ENCODE measurements at places on chromosomes 6 and 20. TPM values are rescaled to one million over a fixed set of nuclear protein-coding genes. Genes with fewer than 3 reads are reported as not detected.

GRCh38 chr20:16563066-16563806 is 10.0 kb downstream of the KIF16B start:
- no peaks in the 10 kb centered on the region for H3K4me1 ChIP-seq
- no peak overlapping the region for H3K4me3 ChIP-seq
- H3K36me3 ChIP-seq = no peaks in the 10 kb centered on the region
- DNase-seq = no peak
- H3K27ac ChIP-seq = no peak overlapping the region

DNA sequence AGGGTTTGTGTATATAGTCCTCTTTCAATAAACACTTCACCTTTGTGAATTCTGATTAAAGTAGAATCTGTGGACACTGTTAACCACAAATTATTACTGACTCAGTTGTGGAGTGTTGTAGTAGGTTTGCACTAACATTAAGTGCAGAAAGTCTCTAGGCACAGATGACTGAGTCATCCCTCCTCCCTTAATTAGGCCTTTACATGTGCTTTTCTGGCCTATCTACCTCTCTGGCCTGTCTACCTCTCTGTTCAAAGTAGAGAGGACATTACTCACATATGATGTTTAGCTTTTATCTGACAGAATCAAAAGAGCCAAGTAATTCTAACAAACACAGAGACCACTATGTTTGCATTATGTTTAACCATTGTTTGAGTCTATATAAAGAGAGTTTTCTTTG is 783.0 kb downstream of the TENT5A start:
- H3K4me1 ChIP-seq = no peaks in the 10 kb centered on the region
- no peak overlapping the region for H3K27ac ChIP-seq
- H3K27me3 ChIP-seq = no peaks in the 10 kb centered on the region
- no peaks in the 10 kb centered on the region for H3K36me3 ChIP-seq

DNA sequence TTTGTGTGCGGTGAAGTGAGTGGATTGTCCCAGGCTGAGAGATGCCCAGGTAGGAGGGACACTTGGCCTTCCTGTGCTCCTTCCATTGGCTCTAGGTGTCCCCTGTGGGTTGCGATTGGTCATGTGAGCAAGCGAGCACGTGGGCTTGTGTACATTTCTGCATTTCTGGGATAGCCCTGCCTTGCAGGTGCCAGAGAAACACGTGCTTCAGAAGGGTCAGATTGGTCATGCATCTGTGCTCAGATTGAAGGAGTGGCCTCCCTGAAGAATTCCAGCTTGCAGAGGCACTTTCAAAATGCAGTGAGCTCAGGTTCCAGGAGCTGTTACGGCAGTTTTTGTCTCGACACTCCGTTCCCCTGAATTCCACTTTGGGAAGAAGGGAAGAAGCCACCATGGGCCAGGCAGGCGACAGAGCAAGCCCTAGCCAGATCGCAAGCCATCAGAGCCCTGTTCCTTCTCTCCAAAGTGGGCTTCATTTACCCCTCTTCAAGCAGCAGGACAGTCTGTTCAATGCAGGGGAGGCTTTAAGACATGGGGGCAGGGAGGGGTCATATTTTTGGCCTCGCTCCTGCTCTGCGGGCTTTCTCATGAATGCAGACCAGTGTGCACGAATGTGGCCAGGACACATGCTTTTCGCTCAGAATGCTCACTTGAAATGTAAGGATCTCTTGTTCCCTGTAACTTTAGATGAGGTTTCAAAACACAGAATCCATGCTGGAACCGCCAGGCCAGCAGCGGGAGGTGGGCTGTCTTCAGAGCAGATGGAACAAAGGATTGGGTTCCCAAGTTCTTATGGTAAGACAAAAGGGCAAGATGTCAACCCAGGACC is 78.6 kb upstream of the AKAP12 start:
- H3K4me3 ChIP-seq = no peak overlapping the region
- no peak overlapping the region for H3K27ac ChIP-seq
- no peaks in the 10 kb centered on the region for H3K27me3 ChIP-seq
- no peaks in the 10 kb centered on the region for H3K4me1 ChIP-seq

DNA sequence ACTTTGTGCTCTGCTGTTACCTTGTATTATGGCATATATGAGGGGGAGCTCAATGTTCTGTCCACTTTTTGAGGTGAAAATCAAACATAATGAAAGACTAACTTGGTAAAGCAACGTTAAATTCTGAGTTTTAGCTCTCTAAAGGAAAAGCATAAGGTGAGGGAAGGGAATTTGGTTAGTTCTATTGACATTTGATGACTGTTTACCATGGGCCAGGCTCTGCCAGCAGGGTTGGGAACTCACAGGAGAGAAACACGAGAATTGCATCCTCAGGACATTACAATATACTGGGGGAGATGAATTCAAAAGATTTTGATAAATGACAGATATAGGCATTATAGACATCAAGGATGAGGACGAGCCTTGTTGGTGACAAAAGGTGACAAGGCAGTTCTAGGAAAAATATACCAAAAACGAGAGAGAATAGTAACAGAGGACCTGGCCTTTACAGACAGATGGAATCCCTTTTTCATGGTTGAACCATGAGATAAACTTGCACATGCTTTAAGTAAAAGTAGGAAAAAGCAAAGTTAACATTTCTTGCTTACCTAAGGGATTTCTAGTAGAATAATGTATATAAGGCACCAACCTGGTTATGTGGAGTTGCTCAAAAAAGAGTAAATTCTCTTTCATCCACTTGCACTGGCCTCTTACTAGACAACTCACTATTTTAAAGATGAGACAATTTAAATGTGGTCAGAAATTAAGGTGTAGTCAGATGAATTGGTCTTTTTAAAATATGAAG is 191.4 kb downstream of the NKAIN2 start:
- H3K27ac ChIP-seq = no peak overlapping the region
- no peak overlapping the region for H3K4me3 ChIP-seq
- no peak for DNase-seq
- H3K36me3 ChIP-seq = no peaks in the 10 kb centered on the region

- no peaks in the 10 kb centered on the region for H3K4me1 ChIP-seq
- H3K4me3 ChIP-seq = no peak overlapping the region
- no peak for DNase-seq
- H3K27me3 ChIP-seq = peaks cover 4% of the 10 kb centered on the region
- H3K36me3 ChIP-seq = no peaks in the 10 kb centered on the region
Observed at GRCh38 chr6:44739181-44739580, 351.7 kb downstream of the CDC5L start.

PHIP gene
- total RNA-seq = 22.6 TPM

DNA sequence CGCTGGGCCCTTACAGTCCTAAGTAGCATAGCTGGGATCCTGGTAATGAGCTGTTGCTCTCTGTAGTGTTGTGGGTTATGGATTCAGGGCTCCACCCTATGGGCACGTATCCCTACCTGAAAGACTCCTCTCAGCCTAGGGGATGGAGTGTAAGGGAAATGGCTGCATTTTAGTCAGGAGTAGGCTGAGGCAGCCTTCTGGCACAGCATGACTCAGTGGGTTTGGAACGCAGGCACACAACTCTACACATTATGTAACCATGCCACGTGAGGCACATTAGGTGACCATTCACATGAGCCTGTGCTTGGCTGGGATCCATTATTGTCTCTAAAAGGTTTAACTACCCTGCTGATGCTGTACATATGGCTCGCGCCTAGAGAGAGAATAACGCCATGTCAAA is 27.8 kb downstream of the HDDC2 start:
- H3K36me3 ChIP-seq = peaks cover 16% of the 10 kb centered on the region
- no peak overlapping the region for H3K27ac ChIP-seq
- H3K4me3 ChIP-seq = no peak overlapping the region
- H3K4me1 ChIP-seq = peaks cover 7% of the 10 kb centered on the region
- DNase-seq = peak; percentile 10
- no peaks in the 10 kb centered on the region for H3K27me3 ChIP-seq

DNA sequence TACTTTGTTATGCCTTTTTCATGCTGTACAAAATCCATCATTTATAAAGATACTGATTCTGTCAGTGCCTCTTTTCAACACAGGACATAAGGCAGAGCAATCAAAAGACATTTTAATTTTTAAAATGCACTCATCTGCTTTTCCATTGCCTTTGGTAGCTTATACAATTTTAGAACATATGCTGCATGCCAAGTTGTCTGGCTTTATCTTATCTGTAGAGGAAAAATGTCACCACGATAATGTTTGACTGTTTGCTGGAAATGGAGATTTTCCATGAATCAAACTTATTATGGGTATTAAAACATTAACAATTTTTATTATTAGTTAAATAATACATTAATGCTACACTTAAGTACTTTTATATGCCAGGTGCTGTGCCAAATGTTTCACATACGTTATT is 50.5 kb downstream of the NKAIN2 start:
- H3K36me3 ChIP-seq = no peaks in the 10 kb centered on the region
- no peak overlapping the region for H3K4me3 ChIP-seq
- no peak overlapping the region for H3K27ac ChIP-seq
- H3K27me3 ChIP-seq = peaks cover 3% of the 10 kb centered on the region

ZNF341 gene
- total RNA-seq = 4.9 TPM

ENPP5 gene
- total RNA-seq = 4.5 TPM

DNA sequence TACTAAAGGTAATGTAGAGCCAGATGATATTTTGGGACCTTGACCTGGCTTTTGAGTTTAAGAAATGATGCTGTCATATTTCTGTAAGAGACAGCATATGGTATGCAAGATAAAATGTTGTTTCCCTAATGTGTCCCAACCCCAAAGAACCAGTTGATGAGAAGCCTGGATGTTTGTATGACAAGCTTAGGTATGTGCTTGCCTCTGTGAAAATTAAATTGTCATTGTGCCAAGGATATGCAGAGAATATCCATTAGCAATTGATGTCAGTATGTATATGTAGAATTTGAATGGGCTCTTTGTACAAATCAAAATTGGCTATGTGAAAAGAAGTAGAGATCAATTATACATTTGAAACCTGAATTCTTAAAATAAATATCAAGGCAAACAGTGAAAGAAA is 650.8 kb upstream of the EYS start:
- no peak overlapping the region for H3K27ac ChIP-seq
- H3K4me1 ChIP-seq = no peaks in the 10 kb centered on the region
- no peak for DNase-seq
- H3K4me3 ChIP-seq = no peak overlapping the region
- H3K36me3 ChIP-seq = no peaks in the 10 kb centered on the region

DNA sequence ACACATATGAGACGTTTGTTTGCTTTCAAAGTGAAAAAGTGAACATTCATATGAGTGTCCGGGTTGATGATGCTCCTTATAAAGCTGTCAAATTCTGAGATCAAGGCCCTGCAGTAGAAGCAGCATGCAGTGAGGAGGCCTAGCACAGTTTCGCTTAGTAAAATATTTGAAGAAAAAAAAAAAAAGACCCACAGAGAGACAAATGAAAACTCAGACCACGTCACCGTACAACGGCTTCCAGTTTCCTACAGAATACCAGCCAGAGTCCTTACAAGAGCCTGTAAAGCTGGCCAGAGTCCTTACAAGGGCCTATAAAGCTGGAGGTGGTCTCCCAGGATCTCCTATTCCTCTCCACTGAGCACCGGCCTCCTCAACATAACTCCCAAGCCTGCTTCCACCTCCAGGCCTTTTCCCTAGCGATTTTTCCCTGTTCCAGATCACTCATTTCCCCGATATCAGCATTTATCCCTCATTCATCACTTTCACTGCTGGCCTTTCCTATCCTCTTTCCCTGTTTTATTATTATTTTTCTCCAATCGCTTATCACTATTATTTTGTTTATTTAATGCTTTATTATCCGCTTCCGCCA is 1.5 kb upstream of the HMGN4 start:
- H3K27me3 ChIP-seq = no peaks in the 10 kb centered on the region
- no peak for DNase-seq
- H3K27ac ChIP-seq = peak overlapping the region; percentile 72

FNDC11 gene
- total RNA-seq = 5.5 TPM

SAMD3 gene
- 7.5 TPM for total RNA-seq

GRCh38 chr6:158782432-158783166 is 36.6 kb downstream of the EZR start:
- H3K27me3 ChIP-seq = no peaks in the 10 kb centered on the region
- peak overlapping the region; percentile 34 for H3K27ac ChIP-seq
- H3K36me3 ChIP-seq = peaks cover 69% of the 10 kb centered on the region

DNA sequence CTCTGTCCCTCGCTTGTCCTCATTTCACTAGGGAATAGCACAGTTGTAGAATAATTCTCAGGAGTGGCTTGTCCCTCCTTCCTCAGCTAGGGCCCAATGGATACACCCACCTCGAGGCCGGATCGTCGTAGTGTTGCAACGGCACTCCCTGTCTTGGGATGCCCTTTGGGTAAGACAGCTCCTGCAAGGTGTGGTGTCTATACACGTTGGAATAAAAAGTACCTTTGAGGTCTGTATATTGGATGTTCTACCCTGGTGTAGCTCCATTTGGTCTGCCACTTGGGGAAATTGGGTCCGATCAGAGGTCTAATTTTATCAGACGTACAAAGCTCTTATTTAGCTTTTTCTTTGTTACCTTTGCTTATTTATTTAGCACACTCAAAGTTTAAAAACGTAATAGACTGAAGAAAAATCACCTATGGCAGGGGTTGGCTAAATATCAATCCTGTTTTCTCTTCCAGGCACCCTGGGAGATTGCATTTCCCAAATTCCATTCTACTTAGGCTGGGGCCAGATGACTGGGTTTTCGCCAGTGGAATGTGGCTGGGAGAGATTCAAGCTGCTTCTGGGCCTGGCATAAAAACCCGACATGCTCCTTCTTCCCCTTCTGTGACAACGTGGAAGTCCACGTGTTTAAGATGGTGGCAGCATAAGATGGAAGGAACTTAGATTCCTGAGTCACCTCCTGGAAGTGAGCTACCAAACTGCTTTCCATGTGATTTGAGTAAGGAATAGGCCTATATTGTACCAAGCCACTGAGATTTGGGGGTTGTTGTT is 82.3 kb upstream of the CD83 start:
- H3K27me3 ChIP-seq = no peaks in the 10 kb centered on the region
- no peak overlapping the region for H3K4me3 ChIP-seq
- no peak overlapping the region for H3K27ac ChIP-seq
- H3K4me1 ChIP-seq = no peaks in the 10 kb centered on the region

PARD6B gene
- 41.3 TPM for total RNA-seq

DNA sequence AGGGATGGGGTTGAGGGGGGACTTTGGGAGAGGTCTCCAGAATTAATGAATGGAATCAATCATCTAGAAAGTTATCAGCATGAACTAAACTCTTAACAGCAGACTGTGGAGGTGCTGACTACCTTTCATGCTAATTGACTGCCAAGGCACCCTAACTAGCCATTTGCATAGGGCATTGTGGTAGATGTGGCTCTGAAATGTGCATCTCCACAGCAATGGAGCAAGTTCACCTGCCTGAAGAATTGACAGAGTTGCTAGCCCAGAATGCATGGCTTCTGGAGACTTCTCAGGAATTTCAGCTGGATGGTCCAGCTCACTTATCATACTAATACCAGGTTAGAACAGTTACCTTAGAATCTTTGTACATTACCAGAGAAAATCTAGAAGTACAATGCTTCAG is 745.6 kb downstream of the KIF16B start:
- no peak overlapping the region for H3K27ac ChIP-seq
- no peaks in the 10 kb centered on the region for H3K27me3 ChIP-seq
- H3K4me1 ChIP-seq = no peaks in the 10 kb centered on the region

DNA sequence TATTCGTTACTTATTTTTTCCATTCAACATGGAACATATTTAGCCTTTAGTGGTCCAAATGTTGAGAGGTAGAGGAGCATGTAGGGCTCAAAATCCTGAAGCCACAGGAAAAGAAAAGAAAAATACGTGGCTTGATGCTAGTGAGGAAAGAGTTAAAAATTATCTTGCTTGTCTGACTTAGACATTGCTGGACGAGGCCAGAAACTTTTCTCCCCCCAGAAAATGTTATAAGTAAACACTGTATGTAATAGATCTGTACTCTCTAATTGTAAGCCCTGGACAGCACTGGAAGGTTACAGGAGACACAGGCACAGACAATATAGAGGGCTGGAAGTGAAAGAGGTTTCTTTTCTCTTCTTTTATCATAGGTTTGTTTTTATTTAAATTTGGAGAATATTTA is 165.6 kb downstream of the ZFP64 start:
- DNase-seq = no peak
- H3K27me3 ChIP-seq = no peaks in the 10 kb centered on the region
- no peak overlapping the region for H3K27ac ChIP-seq
- H3K36me3 ChIP-seq = no peaks in the 10 kb centered on the region
- no peak overlapping the region for H3K4me3 ChIP-seq
- H3K4me1 ChIP-seq = no peaks in the 10 kb centered on the region

All from HCT116 (cell line).